Stimulated activated CD8-positive, alpha-beta memory T cell treated with anti-CD3 and anti-CD28 coated beads, Interleukin-4, amount 100 ng/mL, for 24 hours (primary cell): ENCODE measurements at places on chromosomes 1 and 21.

DNA sequence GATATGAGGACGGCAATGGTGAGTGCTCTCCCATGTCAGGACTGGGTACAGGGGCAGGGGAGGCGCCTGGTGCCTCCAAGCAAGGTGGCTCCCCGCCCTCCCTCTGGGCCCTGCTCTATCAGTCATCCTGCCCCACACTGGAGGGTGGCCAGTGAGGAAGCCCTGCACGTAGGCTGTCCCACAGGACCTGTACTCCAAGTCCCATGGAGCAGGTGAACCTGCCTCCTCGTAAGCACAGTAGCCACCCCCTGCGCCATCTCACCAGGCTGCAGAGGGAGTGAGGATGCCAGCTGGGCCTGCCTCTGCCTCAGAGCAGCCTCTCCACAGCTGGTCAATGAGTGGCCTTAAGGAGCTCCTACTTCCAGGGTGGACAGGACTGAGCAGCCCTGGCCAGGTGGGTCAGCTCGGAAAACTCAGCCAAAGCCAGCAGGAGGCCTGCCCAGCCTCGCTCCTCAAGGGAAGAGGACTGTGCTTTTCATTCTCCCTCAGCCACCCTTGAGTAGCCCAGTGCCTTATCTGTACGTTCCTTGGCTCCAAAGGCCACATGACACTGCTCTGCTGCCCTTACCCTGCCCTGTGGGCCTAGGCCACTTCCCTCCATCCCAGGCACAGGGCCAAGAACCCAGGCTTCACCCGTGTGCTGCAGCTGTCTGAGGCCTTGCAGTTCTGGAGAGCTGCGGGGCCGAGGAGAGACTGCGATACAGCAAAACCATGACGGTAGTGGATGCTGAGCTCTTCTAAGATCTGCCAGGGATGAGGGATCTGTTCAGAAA lies 39.6 kb downstream of the SLC45A1 start:
- DNase-seq = no peak

DNA sequence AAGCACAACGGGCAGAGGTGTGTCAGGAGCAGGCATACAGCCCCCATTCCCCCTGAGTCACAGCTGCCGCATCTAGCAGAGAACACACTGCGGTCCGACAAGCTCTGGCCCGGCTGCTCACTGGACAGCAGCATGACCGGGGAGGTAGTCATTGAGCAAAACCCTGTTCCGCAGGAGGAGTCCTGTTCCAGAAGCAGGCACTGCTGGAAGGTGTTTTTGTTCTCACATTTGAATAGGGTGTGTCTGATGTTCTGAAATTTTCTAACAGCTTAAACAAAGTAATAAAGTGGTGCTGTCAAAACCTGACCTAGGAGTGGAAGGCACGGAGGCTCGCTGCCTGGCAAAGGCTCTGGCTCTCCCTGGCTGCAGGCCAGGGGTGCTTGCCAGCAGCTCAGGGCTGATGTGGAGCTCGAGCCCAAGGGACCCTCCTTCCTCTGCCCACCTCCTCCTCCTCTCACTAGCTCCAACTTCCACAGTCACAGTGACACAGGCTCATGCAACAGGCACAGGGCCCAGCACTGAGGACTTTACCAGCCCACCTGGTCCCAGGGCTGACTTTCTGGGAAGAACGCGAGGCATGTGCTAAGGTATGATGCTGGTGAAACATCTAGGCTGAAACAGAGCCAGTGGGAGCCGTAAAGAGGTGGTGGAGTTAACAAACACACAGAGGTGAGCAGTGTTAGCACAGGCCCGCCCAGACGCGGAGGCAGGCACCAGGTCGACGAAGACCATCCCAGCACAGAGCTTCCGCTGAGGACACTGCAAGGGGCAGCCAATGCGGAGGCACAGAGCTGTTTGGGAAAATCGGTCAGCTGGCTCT lies 118.6 kb upstream of the IFFO2 start:
- DNase-seq = no peak

DNA sequence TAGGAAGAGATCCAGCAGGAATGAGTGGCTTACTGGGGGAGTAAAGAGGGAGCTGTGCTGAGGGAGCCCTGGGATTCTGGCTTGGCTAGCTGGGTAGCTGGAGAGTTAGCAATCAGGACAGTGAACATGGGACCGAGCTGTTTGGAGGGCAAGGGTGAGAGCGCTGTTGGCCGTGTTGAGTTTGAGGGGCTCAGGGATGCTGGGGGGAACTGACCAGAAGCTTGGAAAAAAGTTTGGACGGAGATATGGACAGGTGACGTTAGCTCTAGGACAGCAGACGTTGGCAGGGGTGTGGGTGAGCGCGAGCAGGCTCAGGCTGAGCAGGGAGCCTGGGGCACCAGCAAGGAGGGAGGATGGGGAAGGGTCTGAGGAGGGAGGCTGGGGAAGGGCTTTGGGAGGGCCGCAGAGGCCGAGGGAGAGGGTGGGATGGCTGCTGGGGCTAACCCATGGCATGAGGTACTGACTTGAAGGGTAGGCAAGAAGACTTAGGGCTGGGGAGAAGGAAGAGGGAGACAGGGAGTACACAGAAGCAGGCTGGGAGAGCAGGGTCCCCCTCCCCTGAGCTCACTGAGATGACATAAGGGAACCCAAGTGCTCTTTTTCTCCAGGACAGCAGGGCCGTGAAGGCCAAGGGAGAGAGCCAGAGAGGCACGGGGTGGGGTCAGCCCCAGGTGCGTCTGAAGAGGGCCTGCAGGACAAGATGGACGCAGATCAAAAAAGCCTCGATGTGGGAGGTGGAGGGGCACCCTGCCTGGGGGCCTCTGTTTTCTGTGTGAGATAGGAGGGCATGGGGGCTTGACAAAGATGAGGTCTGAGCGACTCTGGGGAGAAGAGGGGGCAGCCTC lies 8.2 kb downstream of the SH2D2A start:
- no peak for DNase-seq

GRCh38 chr1:21308330-21308729 lies 18.1 kb upstream of the ECE1 start:
- no peak for DNase-seq

GRCh38 chr1:156155756-156156510 lies 2.5 kb downstream of the SEMA4A start:
- no peak for DNase-seq

GRCh38 chr1:238826891-238827290 lies 559.5 kb upstream of the CHRM3 start:
- no peak for DNase-seq

GRCh38 chr1:66652556-66652955 lies 99.7 kb upstream of the DYNLT5 start:
- DNase-seq = no peak

DNA sequence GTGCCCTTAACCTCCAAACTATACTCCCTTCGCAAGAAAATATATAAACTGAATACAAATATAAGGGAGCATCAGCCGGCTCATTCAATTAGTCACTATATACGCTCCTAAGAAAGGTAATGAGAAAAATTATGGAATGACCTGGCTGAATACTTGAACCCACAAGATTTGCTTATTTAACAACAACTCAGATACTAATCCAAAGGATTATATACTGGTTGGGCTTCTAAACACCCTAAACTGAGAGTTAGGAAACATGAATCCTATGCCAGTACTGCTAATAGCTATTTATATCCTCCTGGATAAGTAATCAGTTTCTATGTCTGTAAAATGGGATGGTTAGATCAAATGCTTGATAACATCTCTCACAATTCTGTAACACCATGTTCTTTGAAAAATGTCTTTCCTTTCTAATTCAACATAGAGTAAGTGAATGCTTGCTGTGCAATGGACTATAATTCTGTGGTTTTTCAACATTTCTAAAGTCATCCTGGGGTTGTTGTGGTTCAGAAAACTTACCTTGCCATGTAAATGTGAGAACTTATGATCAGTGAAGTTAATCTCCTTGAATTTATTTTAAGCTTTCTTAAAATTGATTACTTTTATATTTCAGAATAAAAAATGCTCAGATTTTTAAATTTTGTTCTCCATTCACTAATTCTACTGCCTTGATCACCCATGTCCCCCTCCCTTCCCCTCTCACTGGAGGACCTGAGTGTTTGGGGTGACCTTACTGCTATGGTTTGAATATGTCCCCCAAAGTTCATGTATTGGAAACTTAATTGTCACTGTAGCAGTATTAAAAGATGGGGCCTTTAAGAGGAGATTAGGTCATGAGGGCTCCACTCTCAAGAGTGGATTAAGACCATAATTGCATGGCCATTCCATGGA lies 14.5 kb downstream of the DUSP10 start:
- DNase-seq = no peak

DNA sequence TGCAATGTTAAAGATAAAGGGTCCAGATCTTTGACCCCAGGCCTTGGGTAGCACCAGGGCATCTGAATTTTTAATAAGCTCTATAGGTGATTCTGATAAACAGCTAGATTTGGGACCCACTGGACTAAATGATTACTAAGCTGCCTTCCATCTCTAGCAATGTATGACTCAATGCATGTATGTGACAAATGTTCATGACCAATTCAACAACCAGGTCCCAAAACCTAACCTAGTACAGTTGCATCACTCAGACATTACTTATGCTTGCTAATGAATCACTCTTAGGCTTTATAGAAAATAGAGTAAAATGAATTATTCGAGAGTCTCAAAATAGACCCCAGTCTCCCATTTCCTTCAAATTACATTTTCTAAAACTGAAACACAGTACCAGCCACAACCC lies 35.5 kb downstream of the RCAN1 start:
- no peak for DNase-seq

- no peak for DNase-seq
Measured at GRCh38 chr1:67336157-67336556, 28.5 kb downstream of the IL12RB2 start.

- no peak for DNase-seq
Measured at GRCh38 chr1:84569216-84569615, 5.0 kb downstream of the CTBS start.

DNA sequence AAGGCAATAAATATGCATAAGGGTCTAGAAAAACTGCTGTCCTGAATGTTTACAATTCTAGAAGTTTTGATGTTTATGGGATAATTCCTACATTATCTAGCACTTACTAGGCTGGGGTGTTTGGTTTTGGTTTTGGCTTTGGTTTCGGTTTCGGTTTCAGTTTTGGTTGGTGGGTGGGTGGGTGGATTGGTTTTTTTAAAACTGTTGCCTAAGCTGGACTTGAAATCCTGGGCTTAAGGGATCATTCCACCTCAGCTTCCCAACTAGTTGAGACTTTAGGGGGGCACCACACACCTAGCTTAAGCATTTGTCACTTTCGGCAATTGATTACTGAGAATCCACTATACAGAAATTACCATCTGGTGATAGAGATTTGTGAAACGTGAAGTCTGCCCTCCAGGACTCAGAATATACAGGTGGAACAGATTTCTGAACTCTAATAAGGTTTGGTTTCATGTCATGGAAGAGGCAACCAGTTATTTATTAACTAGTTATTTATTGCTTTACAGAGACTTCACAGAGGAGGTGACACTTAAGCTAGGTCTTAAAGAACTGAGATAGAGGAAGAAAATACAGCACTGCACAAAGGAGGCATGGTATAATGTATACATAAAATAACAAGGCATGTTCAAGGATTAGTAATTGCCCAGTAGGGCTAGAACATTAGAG lies 69.6 kb downstream of the PIK3R3 start:
- no peak for DNase-seq

DNA sequence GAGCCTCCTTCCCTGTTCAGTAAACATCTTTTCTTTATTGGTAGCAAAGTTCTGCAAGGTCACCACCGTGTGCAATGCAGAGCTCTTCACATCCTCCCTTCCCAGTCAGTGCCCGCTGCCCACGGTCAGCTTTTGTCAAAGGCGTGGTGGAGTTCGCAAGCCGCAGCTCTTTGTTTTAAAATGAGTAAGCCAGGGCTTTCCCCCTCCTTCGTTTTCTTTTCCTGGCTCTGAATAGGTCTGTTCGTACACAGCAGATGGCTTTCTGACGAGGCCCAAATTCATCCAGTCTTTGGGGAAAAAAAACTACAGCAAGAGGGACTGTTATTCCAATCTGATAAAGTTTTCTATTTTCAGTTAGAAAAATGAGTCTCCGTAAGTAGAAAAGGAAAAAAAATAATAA lies 153.2 kb downstream of the LRIG2 start:
- no peak for DNase-seq

GRCh38 chr1:41954533-41954944 lies 35.8 kb upstream of the HIVEP3 start:
- no peak for DNase-seq

GRCh38 chr1:147349533-147349932 lies 107.0 kb downstream of the CHD1L start:
- DNase-seq = no peak

DNA sequence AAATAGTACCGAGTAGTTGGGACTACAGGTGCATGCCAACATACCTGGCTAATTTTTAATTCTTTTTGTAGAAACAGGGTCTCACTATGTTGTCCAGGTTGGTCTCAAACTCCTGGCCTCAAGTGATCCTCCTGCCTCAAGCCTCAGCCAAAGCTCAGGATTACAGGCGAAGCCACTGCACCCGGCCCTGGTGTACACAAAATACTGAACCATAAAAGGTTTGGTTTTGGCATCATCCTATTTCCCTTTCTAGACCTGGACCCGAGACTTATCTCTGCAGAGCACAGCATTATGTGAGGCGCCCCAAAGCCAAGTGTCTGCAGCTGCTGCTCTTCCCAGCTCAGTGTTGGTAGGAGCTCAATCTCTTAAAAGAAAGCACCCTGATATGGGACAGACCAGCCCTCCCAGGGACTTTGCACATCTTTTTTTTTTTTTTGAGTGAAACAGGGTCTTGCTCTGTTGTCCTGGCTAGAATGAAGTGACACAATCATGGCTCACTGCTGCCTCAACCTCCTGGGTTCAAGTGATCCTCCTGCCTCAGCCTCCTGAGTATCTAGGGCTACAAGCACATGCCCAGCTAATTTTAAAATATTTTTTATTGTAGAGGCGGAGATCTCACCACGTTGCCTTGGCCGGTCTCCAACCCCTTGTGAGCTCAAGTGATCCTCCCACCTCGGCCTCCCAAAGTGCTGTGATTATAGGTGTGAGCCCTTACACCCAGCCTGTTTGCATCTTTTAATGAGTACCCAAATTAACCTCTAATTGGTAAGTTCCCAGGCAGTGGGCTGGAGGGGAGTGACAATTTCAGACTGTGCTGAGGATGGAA lies 20.4 kb downstream of the TEX35 start:
- DNase-seq = no peak

GRCh38 chr1:169680377-169681019 lies 30.9 kb downstream of the SELL start:
- peak; percentile 42 for DNase-seq

DNA sequence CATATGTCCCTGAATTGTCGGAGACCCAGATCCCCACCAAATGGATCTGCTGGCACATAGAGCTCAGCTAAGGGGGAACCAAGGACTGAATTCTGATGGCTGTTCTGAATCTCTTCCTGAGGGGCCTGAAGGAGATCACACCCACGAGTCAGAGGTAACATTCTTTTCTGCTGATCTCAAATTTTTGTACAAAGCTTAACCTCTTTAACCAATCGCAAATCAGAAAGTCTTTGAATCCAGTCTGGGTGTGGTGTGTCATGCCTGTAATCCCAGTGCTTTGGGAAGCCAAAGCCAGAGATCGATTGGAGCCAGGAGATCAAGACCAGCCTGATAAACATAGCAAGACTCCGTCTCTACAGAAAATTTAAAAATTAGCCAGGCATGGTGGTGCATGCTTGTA lies 62.8 kb upstream of the PRRC2C start:
- no peak for DNase-seq
